HAP-1 (cell line): ENCODE measurements at places on chromosomes 2 and 18.

DNA sequence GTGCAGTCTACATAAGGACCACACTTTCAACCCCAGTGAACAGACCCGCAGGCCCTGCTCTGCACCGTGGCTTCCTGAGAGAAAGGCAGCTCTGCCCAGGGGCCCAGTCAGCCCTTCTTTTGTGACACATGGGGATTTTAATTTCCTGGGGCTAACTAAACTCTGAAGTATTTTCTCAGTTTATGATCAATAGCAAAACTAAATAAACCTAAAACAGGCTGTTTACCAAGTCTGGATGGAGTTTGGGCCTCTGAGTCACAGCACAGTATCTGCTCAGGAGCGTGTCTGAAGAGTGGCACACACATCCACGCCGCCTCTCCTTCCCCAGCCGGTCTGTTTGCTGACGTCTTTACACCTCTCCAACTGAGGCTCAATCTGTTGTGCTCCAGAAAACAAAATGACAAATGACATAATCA lies 72.3 kb downstream of the LDLRAD4 start:
- DNase-seq: no peak

- DNase-seq: peak; percentile 16
Observed at GRCh38 chr18:61972389-61973264, 79.8 kb upstream of the RNF152 start.

- no peak for DNase-seq
Observed at GRCh38 chr2:158774681-158775080, 20.4 kb upstream of the DAPL1 start.

DNA sequence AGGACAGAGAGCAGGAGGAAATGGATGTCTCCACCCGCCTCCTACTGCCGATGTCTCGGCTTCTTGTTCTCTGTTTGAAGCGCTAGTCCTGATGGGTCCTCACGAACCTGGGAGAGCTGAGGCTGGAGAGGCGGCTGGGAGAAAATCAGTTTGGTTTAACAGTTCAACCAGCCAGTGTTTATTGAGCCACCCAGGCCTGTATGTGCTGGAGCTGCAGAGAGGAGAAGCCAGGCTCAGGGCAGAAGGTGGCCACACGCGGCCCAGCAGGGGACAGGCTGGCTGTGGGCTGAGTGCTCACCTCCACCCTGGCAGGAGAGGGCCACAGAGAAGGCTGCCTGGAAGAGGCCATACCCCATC lies 202.1 kb downstream of the CYP26B1 start:
- DNase-seq: no peak

GRCh38 chr18:33472509-33472908 lies 32.0 kb upstream of the CCDC178 start:
- DNase-seq: no peak

DNA sequence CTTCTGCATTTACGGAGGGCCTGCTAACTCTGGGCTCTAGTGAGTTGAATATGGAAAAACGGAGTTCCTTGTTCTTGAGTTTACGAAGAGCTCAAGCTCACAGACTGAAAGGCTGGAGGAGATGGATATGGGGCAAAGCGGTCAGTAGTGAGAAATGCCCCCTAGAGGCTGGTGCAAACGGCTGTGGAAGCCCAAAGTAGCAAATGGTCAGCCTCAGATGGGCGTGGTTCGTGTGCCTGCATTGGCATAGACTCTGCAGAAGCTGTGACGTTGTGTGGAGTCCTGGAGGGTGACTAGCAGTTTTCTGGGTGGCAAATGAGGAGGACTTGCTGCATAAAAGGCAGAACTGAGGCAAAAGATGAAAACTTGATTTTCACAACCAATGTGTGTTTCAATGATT lies 93.6 kb upstream of the TWIST2 start:
- DNase-seq: no peak

DNA sequence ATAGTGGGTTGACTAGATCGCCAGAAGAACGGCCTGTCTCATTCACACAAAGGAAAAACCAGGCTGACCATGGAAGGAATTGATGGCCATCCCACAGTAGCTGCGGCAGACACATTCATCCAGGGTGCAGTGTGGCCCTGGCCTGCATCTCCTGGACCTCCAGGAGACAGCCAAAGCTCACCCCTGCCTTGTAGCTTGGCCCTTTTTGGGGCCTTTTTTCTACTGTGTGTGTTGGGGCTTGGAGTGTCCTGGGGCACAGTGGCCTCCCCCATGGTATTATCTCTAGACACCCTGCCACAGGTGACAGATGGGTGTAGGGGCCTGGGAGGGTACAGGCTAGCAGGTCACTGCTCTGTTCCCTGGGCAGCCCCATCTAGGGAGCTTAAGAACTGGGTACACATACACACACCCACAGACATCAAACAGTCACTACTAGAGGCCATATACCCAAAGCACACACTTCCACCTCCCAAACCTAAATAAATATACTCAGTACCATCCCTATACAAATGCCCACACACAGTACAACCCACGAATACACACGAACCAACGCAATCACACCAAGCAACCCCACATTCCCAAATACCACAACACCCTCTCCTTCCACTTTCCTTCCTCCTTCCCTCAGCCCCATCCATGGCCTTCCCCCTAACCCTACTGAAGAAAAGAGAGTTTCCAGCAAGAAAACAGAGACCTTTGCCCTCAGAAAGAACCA lies 8.6 kb downstream of the EN1 start:
- no peak for DNase-seq

- DNase-seq: no peak
Observed at GRCh38 chr2:222261504-222261903, 37.3 kb downstream of the PAX3 start.

GRCh38 chr2:85273738-85274731 lies 53.8 kb downstream of the TGOLN2 start:
- DNase-seq: no peak

GRCh38 chr2:95391641-95392310 lies 10.7 kb upstream of the FAHD2A start:
- DNase-seq: no peak

DNA sequence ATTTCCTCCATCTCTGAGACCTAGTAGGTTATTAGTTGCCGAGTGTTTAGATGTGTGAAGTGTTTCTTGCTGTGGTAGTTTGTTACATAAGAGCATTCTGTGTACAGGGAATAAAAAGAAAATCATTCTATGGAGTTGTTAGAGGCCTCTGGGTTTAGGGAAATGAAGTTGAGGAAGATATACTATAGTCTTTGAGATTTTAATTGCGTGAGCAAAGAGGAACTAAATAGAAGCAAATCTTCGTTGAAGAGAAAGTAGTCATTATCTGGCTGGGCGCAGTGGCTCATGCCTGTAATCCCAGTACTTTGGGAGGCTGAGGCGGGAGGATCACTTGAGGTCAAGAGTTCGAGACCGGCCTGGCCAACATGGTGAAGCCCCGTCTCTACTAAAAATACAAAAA lies 19.0 kb downstream of the USP39 start:
- DNase-seq: no peak

GRCh38 chr2:191287820-191288219 lies 42.6 kb downstream of the MYO1B start:
- no peak for DNase-seq

- DNase-seq: no peak
Observed at GRCh38 chr18:5582076-5582475, 38.3 kb upstream of the EPB41L3 start.

- DNase-seq: no peak
Observed at GRCh38 chr18:37364237-37364636, 201.4 kb downstream of the CELF4 start.

DNA sequence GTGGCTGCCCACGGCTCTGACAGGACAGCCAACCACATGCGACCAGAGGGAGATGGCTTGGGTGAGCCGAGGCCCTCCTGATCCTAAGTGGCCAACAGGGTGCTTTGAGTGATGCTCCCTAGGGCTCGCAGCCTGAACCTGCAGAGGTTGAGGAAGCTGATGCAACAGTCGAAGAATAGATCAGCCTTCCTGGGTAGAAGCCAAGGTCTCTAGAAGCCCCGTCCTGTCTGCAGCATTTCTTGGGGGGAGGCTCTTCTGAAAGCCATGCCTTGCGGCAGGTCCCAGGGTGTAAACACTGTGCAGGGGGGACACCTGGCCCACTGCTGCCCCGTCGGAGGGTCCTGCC lies 136.4 kb downstream of the HDAC4 start:
- no peak for DNase-seq

GRCh38 chr2:39107724-39108273 lies 13.1 kb downstream of the SOS1 start:
- peak; percentile 36 for DNase-seq

GRCh38 chr2:66127656-66128055 lies 307.3 kb upstream of the MEIS1 start:
- no peak for DNase-seq

DNA sequence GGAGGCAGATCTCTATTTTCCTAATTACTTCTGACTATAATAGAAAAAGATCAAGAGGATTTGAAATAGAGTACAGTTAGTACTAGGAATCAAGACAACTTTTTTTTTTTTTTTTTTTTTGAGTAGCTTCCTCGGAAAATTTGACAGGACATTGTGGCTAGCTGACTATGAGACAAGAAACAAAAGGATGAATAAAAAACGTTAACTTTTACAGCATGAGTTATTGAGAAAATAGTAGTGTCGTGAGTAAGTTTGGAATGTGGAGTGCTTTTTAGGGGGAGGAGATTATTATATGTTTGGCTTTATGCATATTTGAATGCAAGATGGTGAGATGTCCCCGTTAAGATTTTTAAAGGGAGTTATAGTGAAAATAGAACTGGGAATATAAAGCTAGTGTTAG lies 27.7 kb upstream of the CPS1 start:
- DNase-seq: no peak

GRCh38 chr2:168501466-168502065 lies 45.5 kb downstream of the CERS6 start:
- DNase-seq: no peak

DNA sequence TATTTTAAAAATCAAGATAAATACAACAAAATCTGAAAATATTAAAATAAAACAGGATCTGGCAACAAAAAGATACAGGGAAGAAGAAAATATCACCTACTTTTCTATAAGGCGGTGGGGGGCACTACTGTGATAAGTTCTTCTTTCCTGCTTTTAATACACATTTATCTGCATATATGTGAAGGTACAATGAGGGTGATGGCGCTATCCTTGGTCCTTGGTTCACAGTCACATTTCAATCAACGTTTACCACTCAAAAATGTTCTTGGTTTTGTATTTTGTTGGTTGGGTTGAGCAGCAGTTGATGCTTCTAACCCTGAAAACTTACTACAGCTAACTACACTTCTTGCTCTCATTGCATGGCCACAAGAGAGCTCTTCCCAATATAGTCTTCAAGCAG lies 112.4 kb downstream of the COL6A3 start:
- DNase-seq: no peak

- no peak for DNase-seq
Observed at GRCh38 chr2:174589334-174589733, 8.3 kb downstream of the WIPF1 start.
